ENCODE measurements at places on chromosomes 11 and 22.

- no peak for DNase-seq
Observed at GRCh38 chr11:3796801-3797328, 489 bp downstream of the NUP98 start.

- no peak for DNase-seq
Observed at GRCh38 chr22:49347376-49347775, 480.3 kb downstream of the BRD1 start.

DNA sequence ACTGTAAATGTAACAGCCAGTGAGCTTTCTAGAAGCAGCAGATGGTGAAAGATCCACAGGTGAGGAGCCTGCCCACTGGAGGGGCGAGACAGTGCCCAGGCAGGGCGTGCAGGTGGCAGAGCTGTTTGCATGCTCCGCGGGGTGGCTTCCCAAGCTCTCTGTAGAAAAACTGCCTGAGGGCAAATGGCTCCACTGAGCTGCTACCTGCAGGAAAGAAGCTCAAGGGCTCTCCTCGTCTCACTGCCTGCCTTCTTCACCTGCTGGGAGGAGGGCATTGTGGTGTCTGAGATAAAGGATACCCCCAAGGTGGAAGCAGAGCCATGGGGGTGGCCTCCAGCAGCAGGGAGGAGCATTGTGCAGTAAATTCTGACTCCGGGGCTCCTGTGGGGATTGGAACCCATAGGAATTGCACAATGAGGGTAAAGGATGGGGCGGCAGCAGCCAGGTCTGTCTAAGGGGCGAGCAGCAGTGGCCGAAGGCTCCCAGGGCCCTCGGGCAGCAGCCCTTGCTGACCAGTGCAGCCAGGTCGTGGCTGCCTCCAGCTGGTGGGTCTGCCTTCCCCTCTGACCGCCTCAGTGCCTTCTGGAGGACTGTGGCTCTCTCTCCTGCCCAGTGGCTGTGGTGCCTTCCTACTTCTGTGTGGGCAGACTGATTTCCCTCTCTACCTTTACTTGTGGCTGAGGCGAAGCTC, 28.0 kb upstream of the CABP7 start:
- DNase-seq: no peak

- DNase-seq: no peak
Observed at GRCh38 chr11:65417702-65418430, 4.7 kb upstream of the NEAT1 start.

DNA sequence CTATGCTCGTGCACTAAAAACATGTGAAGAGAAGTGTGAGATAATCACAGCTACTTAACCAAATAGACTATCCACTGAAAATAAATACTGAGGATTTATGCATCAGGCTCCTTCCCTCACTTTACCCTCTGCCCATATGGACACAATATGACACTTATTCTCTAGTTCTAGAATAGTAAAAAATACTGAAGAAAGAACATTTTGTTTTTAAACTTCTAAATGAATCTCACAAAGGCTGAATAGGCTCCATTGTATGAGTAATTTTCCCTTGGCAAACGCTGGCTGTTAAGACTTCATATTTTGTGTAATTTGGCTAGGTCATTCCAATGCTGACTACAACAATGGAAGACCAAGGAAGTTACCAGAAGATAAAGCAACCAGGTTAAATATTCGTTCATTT, 9.9 kb downstream of the HPS5 start:
- DNase-seq: no peak

GRCh38 chr11:68345776-68346461, 33.5 kb downstream of the LRP5 start:
- no peak for DNase-seq

Measured in activated naive CD4-positive, alpha-beta T cell treated with anti-CD3 and anti-CD28 coated beads, Interleukin-2, amount 50 U/mL, for 16 hours (primary cell).